CD4-positive, alpha-beta T cell treated with Interleukin-4 for 4 hours (primary cell): ENCODE measurements at places on chromosomes 16 and 17.
A peak's percentile ranks its signal among the peaks of the same experiment; 100 is the strongest.

- no peak for DNase-seq
These were observed 177.2 kb downstream of the ENGASE start for GRCh38 chr17:79251824-79252223.

DNA sequence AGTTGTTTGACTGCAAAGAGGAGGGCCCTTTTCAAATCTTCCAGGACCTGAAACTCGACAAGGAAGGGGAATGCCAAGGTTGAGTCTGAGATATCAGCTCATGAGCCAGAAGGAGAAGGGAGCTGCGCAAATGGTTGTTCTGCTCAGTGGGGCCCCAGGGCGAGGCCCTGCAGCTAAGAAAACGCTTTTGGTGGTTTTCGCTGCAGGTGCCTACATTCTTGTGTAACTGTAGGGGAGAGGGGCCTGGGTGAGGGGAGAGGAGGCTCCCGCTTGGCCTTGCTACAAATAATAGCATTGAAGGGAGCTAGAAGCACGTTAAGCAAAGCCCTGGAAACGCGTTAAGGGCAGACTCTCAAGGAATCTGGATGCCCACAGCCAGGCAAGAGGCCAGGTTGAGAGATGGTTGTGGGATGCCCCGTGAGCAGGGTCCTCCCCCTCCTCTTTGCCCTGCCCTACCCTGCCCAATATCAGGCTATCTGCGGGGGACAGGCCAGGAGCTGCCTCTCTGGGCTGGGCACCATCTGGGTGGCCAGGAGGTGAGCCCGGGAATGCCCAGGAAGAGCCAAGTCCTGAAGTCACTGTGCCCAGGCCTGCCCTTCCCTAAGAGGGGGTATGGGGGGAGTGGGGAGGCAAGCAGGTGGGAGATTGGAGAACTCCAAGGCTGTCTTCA is 21.9 kb downstream of the GPR142 start:
- DNase-seq: no peak

DNA sequence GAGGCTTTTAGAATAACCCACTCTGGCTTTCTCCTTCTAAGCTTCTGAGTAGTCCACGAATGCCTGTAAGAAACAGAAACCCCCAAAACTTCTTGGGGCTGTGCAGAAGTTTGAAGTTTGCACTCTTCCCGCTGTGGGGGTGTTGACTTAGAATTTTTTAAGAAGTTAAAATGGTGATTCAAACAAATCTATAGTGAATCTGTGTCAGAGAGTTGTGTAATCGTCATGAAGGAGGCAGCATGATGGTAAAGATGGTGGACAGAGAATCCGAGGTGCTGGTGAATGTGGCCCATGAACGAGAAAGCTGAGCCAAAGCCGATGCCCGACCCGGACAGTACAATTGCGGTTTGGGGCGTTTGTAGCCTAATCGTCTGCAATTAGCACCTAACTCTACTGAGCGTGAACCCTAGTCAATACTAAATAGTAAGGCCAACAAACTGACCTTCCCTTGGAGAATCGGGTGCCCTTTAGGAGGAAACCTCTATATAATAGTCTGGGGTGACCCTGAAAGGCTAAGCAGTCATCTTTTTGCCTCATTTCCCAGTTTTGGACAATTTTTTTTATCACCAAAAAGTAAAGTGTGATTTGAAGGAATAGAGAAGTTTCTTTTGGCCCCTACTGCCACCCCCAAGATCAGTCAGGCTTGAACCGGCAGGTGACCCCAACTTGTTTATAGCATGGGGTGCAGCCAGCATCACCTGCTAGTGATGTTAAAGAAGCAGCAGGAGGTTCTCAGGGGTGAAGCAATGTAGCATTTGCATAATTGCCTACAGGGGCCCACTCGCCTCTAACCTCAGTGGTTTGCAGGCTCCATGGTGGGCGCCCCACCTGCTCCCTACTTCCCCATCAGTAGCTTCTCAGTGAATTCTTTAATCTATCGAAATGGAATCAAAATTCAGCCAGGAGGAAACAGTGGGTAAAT is 11.2 kb downstream of the IRF8 start:
- DNase-seq: no peak

GRCh38 chr16:49844359-49844758 is 11.6 kb downstream of the ZNF423 start:
- DNase-seq: no peak

DNA sequence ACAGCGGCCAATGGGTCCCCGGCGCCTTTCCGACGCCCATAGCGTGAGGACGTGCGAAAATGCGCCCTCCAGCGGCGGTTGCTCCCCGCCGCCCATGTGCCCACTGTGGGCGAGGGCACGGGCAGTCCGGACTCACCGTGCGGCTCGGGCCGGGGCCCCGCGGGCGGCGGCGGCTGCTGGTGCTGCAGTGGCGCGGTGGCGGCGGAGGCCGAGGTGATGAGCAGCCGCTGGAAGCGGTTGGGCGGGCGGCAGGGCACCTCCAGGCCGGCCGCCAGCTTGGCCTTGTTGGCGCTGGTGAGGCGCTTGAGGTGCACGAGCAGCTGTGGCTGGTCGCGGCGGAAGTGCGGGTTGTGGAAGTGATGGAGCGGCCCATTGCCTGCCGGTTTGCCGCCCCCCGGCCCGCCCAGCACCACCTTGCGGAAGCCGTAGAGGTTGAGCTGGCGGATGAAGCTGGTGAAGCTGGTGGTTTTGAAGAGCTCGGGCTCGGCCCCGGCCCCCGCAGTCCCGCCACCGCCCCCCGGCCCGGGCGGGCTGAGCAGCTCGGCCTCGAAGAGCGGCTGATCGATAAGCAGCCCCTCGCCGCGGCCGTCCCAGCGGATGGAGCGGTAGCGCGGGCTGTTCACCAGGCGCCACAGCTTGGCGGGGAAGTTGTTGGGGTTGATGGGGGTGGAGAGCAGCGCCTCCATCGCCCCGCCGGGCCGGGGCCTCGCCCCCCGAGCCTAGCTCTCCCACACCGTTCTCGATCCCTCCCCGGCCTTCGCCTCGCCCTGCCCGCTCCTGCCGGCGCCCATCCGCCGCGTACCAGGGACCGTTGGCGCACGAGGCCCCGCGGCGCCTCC is at the start of gene HSF5:
Gene HSF5, minus strand, starts transcription at position 820 of the 839 bp plus-strand sequence. Its CDS starts 134 bp downstream, at position 686.
- peak; percentile 78 for DNase-seq

- no peak for DNase-seq
These were observed 268.1 kb downstream of the IRF8 start for GRCh38 chr16:86167061-86167460.

GRCh38 chr16:73549984-73550631 is 502.2 kb upstream of the ZFHX3 start:
- no peak for DNase-seq

- DNase-seq: no peak
These were observed 6.5 kb downstream of the CBX2 start for GRCh38 chr17:79784353-79785016.
